ENCODE measurements at places on chromosomes 4 and X.

DNA sequence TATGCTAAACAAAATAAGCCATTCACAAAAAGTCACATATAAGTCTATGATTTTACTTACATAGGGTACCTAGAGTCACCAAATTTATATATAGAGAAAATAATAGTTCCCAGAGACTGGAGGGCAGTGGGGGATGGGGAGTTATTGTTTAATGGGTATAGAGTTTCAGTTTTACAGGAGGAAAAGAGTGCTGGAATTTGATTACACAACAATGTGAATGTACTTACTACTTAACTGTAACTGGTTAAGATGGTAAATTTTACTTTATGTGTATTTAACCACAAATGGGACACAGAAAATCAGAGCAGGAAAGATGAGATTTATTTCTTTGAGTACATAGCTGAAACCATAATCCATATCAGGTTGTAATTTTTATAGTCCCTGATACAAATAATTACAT lies 144.4 kb downstream of the TMA16 start:
- DNase-seq = no peak

- DNase-seq = no peak
These were observed 4.8 kb upstream of the UBE2D3 start for GRCh38 chr4:102832105-102832504.

DNA sequence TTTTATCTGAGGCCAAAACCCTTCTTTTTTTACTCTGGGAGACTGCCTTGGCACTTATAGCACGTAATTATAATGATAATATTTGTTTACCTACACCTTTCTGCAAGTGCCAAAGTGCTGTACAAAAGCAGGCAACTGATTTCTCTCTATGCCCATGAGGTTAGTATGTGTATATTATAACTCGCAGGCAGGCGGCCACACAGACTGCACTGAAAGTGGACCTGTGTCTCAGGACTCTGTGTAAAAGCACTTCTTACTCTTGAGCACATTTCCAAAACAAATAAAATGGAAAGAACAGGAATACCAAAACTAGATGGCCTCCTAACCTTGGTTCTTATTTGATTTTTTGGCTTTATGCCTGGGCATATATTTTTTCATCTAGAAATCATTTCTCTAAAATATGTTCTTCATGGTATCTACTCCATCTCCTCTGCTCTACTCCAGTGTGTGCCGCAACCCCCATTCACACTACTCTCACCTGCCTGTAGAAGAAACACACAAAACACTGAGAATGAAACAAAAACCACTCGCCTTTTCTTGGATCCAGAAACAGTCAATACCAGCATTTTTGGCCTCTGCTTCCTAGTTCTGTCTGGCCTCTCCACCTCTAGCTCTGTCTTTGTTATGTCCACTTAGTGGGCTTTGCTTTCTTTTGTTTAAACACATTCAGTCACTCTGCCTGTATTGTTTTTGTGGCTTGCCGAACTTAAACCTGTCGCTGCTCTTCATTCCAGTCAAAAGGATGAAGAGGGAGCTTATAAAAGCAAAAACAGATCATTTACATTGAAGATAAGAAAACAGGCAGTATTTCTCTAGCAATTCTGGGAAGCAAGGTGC lies 934.5 kb upstream of the TENM3 start:
- no peak for DNase-seq

DNA sequence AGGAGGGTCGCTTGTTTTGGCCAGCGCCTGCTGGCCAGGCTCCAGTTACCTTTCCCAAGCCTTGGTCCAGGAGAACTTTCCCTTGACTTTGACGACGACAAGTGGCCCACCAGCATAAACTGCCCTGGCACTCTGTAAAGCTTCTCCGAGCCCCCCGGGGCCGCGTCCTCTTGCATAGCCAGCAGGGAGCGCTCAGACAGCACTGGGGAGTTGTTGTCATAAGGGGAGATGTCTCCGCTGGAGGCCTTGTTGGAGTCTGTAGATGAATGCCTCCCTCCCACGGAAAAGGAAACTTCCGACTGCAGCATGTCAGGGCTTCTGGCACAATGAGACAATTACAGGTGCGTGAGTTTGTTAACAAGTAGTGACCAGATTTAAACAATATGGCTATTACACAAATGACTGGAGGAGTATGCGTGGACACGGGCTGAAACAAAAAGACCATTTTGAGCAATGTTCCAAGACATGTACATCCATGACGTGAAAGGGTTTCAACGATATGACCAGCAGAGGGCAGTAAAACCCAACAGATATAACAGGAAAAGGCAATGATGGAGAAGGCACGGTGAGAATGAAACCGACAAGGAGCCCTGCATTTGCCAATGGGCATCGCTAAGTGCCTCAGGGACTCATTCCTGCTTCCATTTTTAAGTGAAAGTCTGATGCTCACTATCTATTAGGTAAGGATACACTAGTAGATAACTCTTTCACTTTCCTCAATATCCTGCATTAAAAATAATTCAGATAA lies 33.0 kb downstream of the HCCS start:
- no peak for DNase-seq

DNA sequence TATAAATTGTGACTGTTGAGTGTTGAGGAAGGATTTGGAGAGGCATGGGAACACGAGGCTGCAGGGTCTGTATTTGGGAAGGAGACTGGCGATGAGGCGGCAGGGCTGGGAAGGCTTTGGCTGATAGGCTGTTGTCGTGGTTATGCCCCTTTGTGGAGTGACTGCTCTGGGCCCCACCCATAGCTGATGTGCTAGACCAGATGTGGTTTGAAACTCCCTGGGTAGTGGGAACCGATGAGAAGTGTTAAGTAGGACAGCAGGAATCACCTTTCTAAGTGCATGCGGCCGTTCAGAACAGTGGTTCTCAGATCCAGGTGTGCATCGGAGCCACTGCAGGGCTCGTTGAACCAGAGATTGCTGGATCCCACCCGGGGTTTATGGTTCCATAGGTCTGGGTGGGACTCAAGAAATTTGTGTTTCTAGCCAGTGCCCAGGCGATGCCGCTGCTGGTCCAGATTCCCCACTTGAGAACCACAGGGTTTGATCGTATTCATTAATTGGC lies 42.3 kb downstream of the TBC1D14 start:
- no peak for DNase-seq

DNA sequence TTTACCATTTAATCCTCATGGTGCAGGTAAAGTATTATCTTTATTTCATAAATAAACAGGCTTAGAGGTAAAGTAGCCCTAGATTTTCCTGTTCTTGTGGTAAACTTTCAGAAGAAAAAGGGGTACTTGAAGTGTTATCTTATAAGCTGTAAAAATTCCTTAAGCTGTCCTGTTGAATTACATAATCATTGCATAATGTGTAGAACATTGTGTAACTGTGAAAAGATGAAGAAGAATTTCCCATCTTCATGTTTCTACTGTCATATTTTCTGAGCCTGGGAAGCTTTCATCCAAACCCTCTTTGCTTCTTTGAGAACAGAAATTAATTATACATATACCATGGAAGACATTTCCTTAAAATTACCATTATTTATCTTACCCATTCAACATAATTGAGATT lies 90.5 kb downstream of the ELOVL6 start:
- DNase-seq = no peak

GRCh38 chrX:47296766-47297365 lies 64.1 kb downstream of the USP11 start:
- no peak for DNase-seq

GRCh38 chr4:6969826-6970800 lies 60.5 kb downstream of the TBC1D14 start:
- DNase-seq = no peak

GRCh38 chr4:126599746-126600145 lies 1033.0 kb upstream of the INTU start:
- no peak for DNase-seq

GRCh38 chr4:136818811-136819330 lies 713.4 kb downstream of the PCDH18 start:
- DNase-seq = no peak

GRCh38 chrX:1587161-1587560 lies 4.2 kb upstream of the AKAP17A start:
- no peak for DNase-seq

DNA sequence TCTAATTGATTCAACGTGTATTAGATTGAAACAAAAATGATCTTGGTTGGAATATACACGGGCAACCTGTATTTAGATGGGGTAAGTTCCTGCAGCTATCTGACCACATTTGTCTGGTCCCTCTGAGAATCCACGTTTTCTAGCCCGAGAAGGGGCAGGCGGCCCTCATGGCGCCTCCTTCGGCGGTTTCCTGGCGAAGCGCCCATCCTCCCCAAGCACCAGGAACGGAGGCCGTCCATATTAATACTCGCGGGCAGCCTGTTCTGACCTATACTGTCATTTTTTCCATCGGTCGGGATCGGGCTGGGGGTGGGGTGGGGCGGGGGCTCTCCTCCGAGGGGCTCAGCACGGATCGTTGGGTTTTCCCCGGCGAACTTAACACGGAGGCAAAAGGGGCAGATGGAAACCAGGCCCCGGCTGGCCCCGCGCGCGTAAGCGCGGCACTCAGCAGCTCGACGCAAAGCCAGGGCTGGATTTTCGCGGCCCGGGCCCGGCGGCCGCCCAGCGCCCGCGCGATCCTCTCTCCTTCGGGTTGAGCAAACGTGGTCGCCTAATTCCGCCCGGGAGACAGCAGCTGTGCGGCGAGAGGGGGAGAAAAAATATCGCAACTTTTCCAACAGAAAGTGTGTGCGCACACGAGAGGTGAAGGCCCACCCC lies 77.2 kb upstream of the BCOR start:
- no peak for DNase-seq

- no peak for DNase-seq
These were observed 73.0 kb downstream of the FAT4 start for GRCh38 chr4:125387770-125388169.

- no peak for DNase-seq
These were observed 93.5 kb downstream of the SEL1L3 start for GRCh38 chr4:25769251-25769650.

GRCh38 chr4:169934794-169935429 lies 91.3 kb downstream of the MFAP3L start:
- DNase-seq = no peak

DNA sequence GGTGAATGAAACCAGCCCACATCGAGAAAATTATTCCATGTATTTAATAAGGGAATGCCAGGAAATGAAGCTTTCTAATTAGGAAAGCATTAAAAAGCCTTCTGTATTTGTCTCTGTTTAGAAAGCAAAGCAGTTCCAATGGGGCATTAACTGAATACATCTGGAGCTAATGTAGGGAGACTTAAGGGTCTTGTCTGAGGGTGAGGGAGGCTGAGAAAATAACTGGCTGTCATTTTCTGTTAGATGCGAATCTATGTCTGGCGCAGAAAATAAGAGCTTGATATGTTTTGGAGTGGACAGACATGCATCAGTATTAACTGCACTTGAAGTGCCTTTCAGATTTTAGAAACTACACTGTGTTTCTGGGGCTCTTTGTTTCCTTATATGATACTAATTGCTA lies 111.3 kb downstream of the KLHL8 start:
- no peak for DNase-seq

DNA sequence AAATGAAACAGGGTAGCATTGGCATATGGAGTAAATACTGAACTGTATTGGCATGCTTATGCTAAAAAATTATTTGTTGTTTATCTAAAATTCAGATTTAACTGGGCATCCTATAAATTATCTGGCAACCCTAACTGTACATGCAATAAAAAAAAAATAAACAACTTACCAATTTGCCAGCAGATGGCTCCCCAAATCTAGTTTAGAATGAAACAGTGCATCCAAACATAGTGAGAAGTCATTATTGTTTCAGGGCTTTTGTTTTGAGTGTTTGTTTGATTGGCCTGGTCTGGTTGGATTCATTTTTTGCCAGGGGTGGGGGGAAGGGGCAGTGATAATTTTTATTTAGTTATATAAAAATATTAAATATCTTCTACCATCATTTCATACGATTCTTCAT lies 12.8 kb upstream of the NSUN7 start:
- DNase-seq = no peak

DNA sequence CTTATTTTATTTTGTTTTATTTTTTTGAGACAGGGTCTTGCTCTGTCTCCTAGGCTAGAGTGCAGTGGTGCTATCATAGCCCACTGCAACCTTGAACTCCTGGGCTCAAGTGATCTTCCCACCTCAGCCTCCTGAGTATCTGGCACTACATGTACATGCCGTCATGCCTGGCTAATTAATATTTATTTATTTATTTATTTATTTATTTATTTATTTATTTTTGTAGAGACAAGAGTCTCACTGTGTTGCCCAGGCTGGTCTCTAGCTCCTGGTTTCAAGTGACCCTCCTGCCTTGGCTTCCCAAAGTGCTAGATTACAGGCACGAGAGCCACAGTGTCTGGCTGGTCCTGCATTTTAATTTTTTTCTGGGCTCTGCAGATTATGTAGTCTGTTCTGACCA lies 84.9 kb upstream of the BCOR start:
- no peak for DNase-seq

DNA sequence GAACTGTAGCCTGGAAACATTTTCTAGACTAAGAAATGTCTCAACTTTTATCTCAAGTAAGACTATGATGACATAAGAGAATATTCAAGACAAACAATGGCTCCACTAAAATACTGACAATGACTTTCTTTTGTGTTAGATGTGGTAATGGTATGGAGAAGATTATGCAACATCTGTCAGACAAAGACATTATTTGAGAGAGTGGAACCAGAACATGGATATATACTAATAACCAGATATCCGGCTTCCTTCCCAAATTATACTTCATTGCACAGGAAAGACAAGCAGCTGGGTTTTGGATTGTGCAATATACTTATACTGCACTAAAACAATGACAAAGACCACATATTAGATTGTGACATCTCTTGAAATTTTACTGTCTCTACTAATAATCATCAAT lies 290.8 kb upstream of the GIMD1 start:
- no peak for DNase-seq

DNA sequence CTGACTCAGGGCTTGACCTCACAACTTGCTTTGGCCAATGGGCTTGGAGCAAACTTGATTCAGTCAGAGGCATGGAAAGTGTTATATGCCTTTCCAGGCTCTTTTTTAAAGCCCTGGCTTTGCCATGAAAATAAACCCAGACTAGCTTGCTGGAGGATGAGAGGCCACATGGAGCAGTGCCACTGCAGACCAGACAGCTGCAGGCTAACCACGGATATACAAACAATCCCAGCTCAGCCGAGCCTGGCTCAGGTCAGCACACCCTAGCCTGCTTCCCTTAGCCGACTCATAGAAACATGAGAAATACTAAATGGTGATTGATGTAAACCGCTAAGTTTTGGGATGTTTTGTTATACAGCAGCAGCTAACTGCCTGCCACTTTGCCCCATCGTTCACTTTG lies 345.1 kb downstream of the ARHGAP10 start:
- DNase-seq = no peak

- DNase-seq = no peak
These were observed 24.3 kb downstream of the ZBTB33 start for GRCh38 chrX:120274958-120275357.

DNA sequence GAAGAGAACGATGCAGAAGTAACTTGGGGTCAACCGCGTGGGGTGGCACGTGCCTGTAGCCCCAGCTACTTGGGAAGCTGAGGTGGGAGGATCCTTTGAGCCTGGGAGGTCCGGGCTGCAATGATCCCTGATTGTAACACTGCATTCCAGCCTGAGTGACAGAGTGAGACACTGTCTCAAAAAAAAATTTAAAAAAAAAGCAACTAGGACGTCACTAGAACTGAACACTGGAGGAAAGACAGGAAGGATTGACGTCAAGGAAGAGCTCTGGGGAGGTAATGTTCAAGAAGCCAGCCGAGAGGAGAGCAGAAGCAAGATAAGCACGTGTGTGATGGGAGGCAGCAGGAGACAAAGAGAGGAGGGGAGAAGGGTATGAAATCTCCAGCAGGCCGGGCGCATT lies 28.7 kb downstream of the S100G start:
- no peak for DNase-seq

- no peak for DNase-seq
These were observed 246.4 kb downstream of the FBXO8 start for GRCh38 chr4:174037049-174037448.

- no peak for DNase-seq
These were observed 3.1 kb downstream of the MTMR1 start for GRCh38 chrX:150696331-150696730.

Measured in vagina (tissue), 2 donors.